ENCODE measurements at places on chromosomes 16 and 17. TPM values are rescaled to one million over a fixed set of nuclear protein-coding genes. Genes with fewer than 3 reads are reported as not detected.
A peak's percentile ranks its signal among the peaks of the same experiment; 100 is the strongest.

Gene KRT32
- not detected for total RNA-seq

- H3K27ac ChIP-seq = no peak overlapping the region
- H3K36me3 ChIP-seq = no peaks in the 10 kb centered on the region
- no peak for DNase-seq
Observed at GRCh38 chr17:38590988-38591758, 14.6 kb downstream of the SRCIN1 start.

- H3K4me3 ChIP-seq = no peak overlapping the region
- peaks cover 57% of the 10 kb centered on the region for H3K27me3 ChIP-seq
- H3K4me1 ChIP-seq = peaks cover 9% of the 10 kb centered on the region
- no peak overlapping the region for H3K27ac ChIP-seq
- H3K36me3 ChIP-seq = peaks cover 1% of the 10 kb centered on the region
- no peak for DNase-seq
Observed at GRCh38 chr17:49848739-49849138, 870 bp upstream of the TAC4 start.

GRCh38 chr17:83007504-83008185, 71.8 kb upstream of the METRNL start:
- H3K27ac ChIP-seq = no peak overlapping the region
- H3K4me1 ChIP-seq = peaks cover 25% of the 10 kb centered on the region
- H3K27me3 ChIP-seq = no peaks in the 10 kb centered on the region

DNA sequence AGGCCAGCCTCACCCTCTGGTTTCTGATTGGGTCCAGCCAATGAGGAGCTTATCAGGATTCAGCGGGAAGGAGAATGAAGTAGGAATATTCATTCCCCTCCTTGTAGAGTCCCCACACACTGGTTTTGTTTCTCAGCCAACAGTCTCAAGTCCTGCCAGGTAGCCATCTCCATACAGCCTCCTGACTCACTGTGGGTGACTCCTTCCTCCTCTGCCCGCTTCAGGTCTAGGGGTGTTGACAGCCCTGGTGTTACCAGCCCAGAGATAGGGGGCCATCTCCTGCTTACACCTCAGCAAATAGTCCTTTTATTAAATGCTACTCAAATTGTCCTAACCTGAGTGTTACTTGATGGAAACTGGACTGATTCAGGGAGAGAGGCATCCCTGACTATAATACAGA, 4.0 kb upstream of the MFAP4 start:
- H3K27ac ChIP-seq = no peak overlapping the region
- H3K4me3 ChIP-seq = no peak overlapping the region
- H3K4me1 ChIP-seq = peaks cover 64% of the 10 kb centered on the region
- no peak for DNase-seq
- no peaks in the 10 kb centered on the region for H3K27me3 ChIP-seq

Gene TNK1
- total RNA-seq = 8.2 TPM

- peaks cover 31% of the 10 kb centered on the region for H3K4me1 ChIP-seq
- peaks cover 17% of the 10 kb centered on the region for H3K27me3 ChIP-seq
- no peak overlapping the region for H3K4me3 ChIP-seq
- no peak overlapping the region for H3K27ac ChIP-seq
- H3K36me3 ChIP-seq = no peaks in the 10 kb centered on the region
Observed at GRCh38 chr16:54447576-54448440, 161.2 kb upstream of the IRX3 start.

Gene ITGB4
- total RNA-seq = 112 TPM

Gene CKLF
- 33.2 TPM for total RNA-seq

- H3K27ac ChIP-seq = no peak overlapping the region
- H3K27me3 ChIP-seq = peaks cover 100% of the 10 kb centered on the region
- peaks cover 14% of the 10 kb centered on the region for H3K4me1 ChIP-seq
- no peak overlapping the region for H3K4me3 ChIP-seq
- DNase-seq = peak; percentile 21
Observed at GRCh38 chr16:86289907-86290306, 220.4 kb upstream of the FOXF1 start.

Gene ADAP2
- 2.3 TPM for total RNA-seq

GRCh38 chr16:8686031-8686621, 11.7 kb downstream of the ABAT start:
- H3K27ac ChIP-seq = no peak overlapping the region
- peaks cover 21% of the 10 kb centered on the region for H3K36me3 ChIP-seq
- H3K27me3 ChIP-seq = no peaks in the 10 kb centered on the region
- DNase-seq = no peak
- no peak overlapping the region for H3K4me3 ChIP-seq
- peaks cover 5% of the 10 kb centered on the region for H3K4me1 ChIP-seq

GRCh38 chr16:11346700-11347319, 1.6 kb downstream of the RMI2 start:
- H3K36me3 ChIP-seq = no peaks in the 10 kb centered on the region
- DNase-seq = no peak
- no peak overlapping the region for H3K27ac ChIP-seq
- H3K4me3 ChIP-seq = peak overlapping the region; percentile 77

GRCh38 chr17:15112846-15113617, 152.1 kb downstream of the PMP22 start:
- peaks cover 17% of the 10 kb centered on the region for H3K4me1 ChIP-seq
- H3K4me3 ChIP-seq = no peak overlapping the region
- no peaks in the 10 kb centered on the region for H3K36me3 ChIP-seq
- H3K27ac ChIP-seq = peak overlapping the region; percentile 71

Gene SEZ6
- total RNA-seq = not detected

DNA sequence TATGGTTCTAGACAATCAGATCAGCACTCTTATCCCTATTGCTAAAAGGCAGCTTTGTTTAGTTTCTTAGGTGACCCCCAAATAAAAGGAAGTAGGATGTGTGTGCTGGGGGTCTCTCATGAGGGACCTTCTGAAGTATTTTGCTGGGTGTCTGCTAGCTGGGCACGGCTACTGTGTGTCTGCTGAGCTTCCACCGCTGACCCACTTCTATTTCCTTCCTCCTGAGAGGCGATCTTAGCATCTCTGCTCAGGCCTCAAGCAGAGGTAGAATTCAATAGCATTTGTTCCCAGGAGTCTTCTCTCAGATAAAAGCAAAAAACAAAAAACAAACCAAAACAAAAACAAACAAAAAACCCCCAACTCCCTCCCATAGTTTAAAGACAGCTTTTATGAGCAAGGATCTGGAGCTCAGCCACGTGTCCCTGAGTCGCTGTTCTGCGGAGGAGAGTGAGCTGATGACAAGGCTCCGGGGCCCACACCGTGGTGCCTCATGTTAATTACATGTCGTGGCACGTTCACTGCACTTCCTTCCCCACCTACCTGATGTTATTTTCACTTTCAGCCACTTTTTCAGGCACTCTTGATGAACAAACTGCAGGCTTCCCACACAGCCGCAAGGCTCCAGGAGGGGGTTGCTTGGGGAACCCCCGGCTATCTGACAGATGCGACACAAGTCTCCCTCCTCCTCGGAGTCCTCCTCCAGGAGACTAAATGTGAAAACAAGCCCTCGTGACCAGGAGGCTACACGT, 83.5 kb downstream of the MARCHF10 start:
- peaks cover 42% of the 10 kb centered on the region for H3K4me1 ChIP-seq
- H3K27me3 ChIP-seq = no peaks in the 10 kb centered on the region
- H3K27ac ChIP-seq = peak overlapping the region; percentile 91
- H3K36me3 ChIP-seq = peaks cover 6% of the 10 kb centered on the region
- DNase-seq = no peak
- H3K4me3 ChIP-seq = no peak overlapping the region

DNA sequence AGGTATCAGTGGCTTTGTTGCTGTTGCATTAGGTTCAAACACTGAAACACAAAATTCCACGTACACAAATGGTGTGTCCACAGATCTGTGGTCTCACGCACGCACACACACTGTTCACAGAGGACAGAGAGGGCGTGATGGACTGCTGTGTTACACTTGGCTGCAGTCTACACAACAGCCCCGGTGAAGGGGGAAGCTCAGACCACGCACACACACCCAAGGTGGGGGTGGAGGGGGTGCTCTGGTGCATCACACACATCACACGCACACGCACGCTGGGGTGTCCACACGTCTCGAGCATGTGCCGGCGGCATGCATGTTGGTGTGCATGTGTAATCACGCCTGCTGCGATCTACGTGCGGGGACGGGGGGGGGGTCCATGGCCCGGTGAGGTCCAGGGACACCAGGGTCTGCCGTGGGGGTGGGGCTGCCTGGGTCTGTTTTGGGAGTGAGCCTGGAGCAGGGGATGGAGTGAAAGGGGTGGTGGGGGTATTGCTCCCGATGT, 7.3 kb downstream of the HSD3B7 start:
- H3K27me3 ChIP-seq = peaks cover 15% of the 10 kb centered on the region
- H3K27ac ChIP-seq = no peak overlapping the region
- H3K36me3 ChIP-seq = no peaks in the 10 kb centered on the region
- no peak overlapping the region for H3K4me3 ChIP-seq
- DNase-seq = no peak

DNA sequence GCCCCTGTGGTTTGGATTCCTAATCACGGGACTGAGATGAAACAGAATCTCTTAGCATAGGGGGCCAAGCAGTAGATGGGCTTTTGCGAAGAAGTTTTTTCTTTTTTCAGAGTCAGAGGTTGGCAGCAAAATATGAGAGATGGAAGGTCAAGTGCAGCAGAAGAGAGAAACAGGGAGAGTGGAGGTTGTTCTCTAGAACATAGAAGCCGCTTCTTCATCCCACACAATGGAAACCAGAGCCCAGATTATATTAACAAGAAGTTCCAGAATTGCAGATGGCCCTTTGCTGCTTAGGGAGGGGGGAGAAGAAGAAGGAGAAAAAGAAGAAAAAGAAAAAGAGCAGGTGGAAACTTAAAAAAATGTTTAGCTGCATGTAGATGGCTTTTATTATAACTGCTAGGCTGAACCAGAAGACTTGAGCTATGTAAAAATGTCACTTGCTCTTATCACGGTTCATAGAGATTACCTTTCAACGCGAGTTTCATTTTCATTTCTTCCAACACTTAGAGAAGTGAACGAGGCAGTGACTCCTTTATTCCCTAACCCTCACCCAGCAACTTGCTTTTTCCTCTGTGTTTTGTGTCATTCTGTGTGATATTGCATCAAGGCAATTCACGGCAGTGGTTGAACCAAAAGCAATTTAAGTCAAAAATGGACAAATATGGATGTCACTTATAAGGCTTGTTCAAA, 737.5 kb downstream of the WWOX start:
- H3K4me3 ChIP-seq = no peak overlapping the region
- no peak for DNase-seq
- H3K27ac ChIP-seq = no peak overlapping the region

GRCh38 chr16:27638833-27639560, 89.1 kb downstream of the KATNIP start:
- no peak overlapping the region for H3K4me3 ChIP-seq
- H3K27ac ChIP-seq = peak overlapping the region; percentile 95
- DNase-seq = no peak
- no peaks in the 10 kb centered on the region for H3K27me3 ChIP-seq
- H3K36me3 ChIP-seq = no peaks in the 10 kb centered on the region

Gene RSAD1
- 40.1 TPM for total RNA-seq

- DNase-seq = no peak
- peaks cover 30% of the 10 kb centered on the region for H3K4me1 ChIP-seq
Observed at GRCh38 chr16:56852401-56852730, 12.6 kb upstream of the SLC12A3 start.

GRCh38 chr17:79983456-79983855, 52.2 kb downstream of the TBC1D16 start:
- H3K4me3 ChIP-seq = no peak overlapping the region
- H3K27ac ChIP-seq = no peak overlapping the region
- peaks cover 28% of the 10 kb centered on the region for H3K4me1 ChIP-seq

GRCh38 chr17:38619451-38619795, 13.7 kb upstream of the SRCIN1 start:
- no peak overlapping the region for H3K4me3 ChIP-seq
- peaks cover 11% of the 10 kb centered on the region for H3K27me3 ChIP-seq
- H3K36me3 ChIP-seq = no peaks in the 10 kb centered on the region
- H3K4me1 ChIP-seq = no peaks in the 10 kb centered on the region

- H3K4me3 ChIP-seq = no peak overlapping the region
- H3K27me3 ChIP-seq = no peaks in the 10 kb centered on the region
- peaks cover 13% of the 10 kb centered on the region for H3K4me1 ChIP-seq
Observed at GRCh38 chr17:7852262-7852670, 2.6 kb upstream of the TMEM88 start.

GRCh38 chr16:54489225-54490111, 202.9 kb upstream of the IRX3 start:
- no peaks in the 10 kb centered on the region for H3K36me3 ChIP-seq
- no peak for DNase-seq
- peaks cover 6% of the 10 kb centered on the region for H3K4me1 ChIP-seq
- H3K27me3 ChIP-seq = peaks cover 20% of the 10 kb centered on the region
- no peak overlapping the region for H3K27ac ChIP-seq
- no peak overlapping the region for H3K4me3 ChIP-seq
